ENCODE measurements at places on chromosomes 2 and 18.
A peak's percentile ranks its signal among the peaks of the same experiment; 100 is the strongest.

GRCh38 chr2:85539361-85540132 lies 579 bp downstream of the MAT2A start:
- peak; percentile 46 for DNase-seq

GRCh38 chr2:10890706-10891270 lies 20.9 kb upstream of the KCNF1 start:
- no peak for DNase-seq

- no peak for DNase-seq
Observed at GRCh38 chr2:49569176-49569575, 414.9 kb upstream of the FSHR start.

DNA sequence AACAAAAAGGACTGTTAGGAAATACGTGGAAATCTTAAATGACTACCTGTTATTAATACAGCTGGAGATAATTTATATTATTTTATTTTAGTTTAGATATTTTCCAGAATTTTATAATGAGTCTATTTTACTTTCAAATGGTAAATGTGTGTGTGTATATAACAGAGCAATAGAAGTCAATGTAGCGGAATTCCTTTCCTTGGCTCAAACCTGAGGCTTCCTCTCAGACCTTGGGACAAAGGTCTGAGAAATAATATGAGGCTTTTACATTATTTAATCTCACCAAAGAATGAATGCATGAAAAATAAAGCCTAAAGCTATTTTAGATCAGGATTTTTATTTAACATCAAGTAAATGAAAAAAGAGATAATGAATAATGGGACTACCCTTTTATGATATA lies 65.7 kb downstream of the SLC8A1 start:
- DNase-seq: no peak

- DNase-seq: no peak
Observed at GRCh38 chr18:5463390-5463789, 80.4 kb downstream of the EPB41L3 start.

- DNase-seq: no peak
Observed at GRCh38 chr2:44155666-44156446, 12.8 kb upstream of the PPM1B start.

- DNase-seq: no peak
Observed at GRCh38 chr2:238875101-238875470, 27.2 kb downstream of the TWIST2 start.

- DNase-seq: no peak
Observed at GRCh38 chr2:190532581-190532980, 1.9 kb downstream of the NEMP2 start.

GRCh38 chr2:85240055-85240454 lies 87.7 kb downstream of the TGOLN2 start:
- no peak for DNase-seq

DNA sequence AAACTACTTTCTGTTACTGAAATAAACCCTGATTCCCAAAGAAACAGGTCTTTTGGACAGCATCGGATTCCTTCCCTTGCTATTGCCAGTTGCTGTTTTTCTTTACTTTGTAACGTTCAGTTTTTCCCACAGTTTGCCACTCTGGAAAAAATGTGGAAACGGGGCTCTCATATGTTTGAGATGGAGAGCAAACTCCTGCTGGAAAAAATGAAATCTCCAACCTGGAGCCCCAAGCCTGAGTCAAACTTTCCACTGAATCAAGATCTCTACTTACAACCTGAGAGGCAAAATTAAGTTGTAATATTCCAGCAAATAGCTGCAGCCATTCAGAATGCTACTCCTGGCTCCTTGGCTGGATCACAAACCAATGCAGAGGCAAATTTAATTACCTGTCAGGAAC lies 270.7 kb downstream of the SRBD1 start:
- no peak for DNase-seq

- DNase-seq: no peak
Observed at GRCh38 chr2:175154661-175155082, 13.3 kb downstream of the ATF2 start.

GRCh38 chr2:70553334-70553583 lies 367 bp downstream of the TGFA start:
- DNase-seq: peak; percentile 15

- no peak for DNase-seq
Observed at GRCh38 chr2:172095146-172095904, 7.4 kb downstream of the DLX2 start.

GRCh38 chr18:28863396-28863795 lies 686.5 kb upstream of the CDH2 start:
- no peak for DNase-seq

DNA sequence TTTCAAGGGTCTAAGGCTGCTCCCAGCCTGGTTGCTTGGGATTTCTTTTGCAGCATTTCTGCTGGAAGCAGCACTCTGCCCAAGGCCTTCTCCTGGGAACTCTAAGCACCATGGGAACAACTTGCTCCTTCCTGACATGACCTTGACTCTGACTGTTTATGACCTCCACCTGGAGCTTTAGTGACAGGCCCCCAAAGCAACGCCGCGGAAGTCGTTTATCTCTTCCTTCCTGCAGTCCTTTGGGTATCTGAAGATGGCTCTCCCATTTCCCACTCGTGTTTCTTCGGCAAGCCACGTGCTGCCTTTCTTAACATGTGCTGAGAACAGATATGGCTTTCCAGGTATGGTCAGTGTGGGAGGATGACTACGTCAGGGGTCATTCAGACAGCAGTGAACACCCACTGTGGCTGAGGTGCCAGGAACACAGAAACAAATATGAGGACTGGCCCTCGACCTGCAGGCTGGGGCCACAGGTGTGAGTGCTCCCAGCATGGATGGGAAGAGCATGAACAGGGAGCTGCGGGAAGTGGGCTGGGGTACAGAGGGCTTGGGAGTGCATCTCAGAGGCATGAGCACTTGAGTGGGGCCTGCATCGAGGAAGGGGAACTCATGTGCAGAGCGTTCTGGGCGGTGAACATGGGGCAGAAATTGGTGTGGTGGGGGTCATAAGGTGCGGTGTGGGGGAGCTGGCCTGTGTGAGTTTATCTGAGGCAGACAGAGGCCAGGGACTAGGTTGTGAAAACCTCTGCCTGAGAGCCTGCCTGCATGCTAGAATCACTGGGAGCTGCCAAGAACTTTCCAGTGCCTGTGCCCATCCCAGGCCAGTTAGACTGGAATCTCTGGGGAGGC lies 140.5 kb downstream of the TSN start:
- no peak for DNase-seq

DNA sequence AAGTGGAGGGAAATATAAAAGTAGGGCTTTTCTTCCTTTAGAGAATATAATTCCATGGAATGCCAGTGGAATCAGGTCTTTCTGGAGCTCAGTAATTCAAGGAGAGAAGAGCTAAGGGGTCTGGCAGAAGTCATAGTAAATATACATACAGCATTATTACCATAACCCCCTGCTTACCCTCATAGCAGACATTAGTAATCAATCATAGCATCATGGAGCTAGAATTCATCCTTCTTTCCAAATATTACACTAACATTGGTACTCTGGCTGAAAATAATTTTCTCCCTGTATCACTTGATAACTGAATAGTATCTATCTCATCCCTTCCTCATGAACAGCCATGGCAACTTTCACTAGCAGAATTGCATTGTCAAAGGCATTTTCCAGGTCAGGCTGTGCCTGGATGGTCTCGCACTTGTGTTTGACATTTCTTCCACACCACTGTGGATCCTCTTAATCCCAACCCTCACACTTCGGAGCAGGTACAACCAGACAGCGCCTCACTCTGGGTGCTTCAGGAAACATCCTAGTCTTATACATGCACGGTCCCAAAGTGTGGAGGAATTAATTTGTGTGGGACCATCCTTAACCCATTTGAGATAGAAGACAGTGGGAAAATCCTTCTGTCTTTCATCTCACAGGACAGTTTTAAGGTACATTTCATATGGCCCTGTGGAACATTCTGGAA lies 84.2 kb upstream of the SEC11C start:
- no peak for DNase-seq

DNA sequence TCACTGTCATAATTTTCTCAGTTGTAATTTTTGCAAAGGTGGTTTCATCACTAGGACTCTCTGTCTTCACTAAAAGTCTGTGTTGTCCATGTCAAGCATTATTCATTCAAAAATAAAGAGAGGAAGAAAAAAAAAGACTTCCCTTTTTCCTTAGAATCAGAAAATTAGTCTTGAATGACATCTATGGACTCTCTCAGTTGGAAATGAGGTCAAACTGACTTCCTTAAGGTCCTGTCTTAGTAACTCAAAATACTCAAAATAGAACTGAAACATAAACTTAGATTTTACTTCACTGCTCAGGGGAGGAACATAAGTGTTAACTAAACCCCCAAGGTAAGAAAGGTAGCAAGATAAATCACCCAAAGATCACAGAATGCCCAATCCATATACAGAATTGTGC lies 2.2 kb upstream of the ZNF407 start:
- DNase-seq: no peak

DNA sequence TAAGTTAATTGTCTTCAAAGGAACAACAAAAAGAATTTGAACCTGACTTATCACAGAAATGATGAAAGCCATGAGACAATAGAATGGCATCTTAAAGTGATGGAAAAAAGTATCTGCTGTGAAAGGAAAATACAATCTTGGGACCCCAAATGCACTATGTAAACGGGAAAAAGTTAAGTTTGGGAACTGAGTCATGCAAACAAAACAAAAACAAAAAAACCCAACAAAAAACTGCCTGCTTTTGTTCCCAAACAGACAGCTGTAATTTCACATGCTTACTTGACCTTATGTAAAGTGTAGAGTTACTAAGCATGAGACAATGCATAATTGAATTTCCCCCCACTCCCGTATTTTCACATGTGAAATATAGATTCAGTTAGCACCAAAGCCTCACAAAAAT lies 122.1 kb upstream of the RBMS1 start:
- no peak for DNase-seq

- no peak for DNase-seq
Observed at GRCh38 chr2:31221544-31221943, 4.2 kb upstream of the CAPN14 start.

DNA sequence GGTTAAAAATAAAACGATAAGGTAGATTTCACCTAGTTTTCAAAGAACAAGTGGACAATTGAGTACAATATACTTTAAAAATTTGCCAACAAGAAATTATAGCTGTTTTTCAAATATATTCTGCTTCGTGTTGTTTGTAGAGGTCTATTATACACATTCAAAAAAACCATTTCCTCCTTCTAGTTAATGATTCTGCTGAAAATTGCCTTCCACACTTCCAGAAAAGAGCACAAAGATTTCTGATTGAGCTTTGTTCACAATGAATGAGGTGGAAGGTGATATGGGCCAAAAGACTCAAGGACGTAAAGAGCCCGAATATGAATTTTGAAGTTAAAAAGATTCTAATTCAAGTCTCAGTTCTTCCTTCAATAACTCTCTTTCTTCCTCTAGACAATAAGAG lies 277.0 kb upstream of the SESTD1 start:
- no peak for DNase-seq

DNA sequence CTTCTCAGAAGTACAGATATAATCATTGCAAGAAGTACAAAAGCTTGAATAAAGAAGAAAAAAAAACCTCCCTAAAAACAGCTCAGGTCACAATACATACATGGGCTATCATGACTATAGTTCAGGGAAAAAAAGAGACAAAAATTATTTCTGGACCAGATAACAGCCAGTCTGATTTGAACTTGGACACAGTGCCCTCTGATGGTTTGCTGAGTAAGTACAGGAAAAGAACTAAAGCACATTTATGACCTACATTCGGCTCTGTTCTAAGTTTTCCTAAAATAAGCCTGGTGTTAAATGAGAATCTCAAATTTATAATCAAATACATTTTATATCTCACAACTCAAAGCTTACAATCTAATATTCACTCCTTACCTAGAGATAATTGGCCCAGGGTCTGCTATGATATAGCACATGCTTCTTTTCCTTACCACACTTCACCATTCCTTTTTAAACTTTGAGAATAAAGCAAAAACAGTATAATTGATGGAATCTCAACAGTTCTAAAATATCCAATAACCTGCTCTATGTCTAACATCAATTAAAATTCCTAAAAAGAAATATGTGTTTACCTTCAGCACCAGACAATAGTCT lies 81.1 kb downstream of the RAPH1 start:
- no peak for DNase-seq

DNA sequence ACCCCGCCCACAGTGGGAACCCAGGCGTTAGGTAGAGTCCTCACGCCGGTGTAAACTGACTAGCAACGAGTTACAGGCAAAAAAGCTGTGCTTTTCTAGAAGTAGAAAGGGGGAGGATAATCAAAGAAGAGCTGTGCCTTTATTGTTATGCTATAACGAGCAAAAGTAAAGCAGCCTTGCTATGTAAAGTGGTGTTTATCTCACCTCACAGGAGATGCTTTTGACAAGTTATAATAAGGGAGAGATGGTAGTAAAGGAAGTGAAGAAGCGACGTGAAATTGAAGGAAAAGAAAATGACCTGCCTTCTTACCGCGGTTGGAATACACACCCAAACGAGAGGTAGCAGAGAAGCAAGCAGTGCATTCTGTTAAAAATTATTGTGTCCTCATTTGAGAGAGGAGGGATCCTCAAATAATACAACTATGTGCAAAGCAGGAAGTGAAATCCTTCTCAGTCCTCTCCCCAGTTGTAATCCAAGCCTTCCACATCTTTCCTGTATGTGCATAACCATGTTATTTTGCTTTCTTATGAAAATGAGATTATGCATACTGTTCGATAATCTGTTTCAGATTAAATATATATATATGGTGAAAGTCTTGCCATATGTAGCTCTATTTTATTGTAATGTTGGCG lies 962 bp downstream of the TANK start:
- peak; percentile 30 for DNase-seq

DNA sequence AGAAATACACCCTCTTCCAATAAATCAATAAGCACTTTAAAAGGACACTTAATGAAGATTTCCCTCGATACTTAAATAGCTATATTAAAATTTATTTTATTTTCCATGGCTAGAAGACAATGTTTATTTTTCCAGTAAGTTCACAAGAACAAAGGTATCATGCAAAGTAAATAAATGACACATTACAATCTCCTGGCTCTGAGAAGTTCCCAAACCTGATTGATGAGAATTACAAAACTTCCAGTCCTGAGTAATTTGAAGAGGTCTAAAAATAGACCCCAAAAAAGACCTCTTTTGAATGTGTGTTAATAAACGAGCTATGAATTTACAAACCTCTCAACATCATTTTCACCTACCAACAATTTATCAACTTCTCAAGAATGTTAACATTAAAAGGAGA lies 1.5 kb upstream of the PEX13 start:
- no peak for DNase-seq

- no peak for DNase-seq
Observed at GRCh38 chr18:58966005-58966677, 101.5 kb downstream of the ZNF532 start.

DNA sequence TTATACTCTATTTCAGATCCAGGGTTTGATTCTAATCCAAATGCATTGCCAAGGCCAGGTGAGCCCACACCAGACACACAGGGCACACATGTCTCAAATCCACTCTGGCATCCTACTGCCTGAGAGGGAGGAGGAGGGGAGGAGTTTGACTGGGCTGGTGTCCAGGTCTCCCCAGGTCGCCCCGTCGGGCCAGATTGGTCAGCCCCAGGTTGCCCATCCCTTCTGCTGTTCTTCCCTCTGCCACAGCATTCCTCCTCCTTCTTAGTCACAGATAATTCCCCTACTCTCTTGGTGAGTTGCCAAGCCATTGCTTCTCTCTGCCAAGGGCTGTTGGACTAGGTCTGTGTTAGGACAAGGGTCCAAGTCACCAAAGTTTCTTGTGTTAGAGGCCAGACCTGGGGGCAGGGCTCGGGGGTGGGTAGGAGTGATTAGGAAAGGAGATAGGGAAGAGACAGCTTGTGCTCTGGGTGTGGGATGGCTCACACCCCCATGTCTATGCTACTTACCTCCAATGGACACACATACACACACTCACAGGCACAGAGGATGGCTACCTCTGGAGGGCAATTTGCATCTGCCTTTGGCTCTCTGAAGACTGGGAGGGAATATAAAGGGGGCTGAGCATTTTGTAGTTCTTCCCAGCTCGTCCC lies 2.5 kb upstream of the EGR4 start:
- no peak for DNase-seq

- DNase-seq: no peak
Observed at GRCh38 chr18:56139792-56140254, 498.6 kb downstream of the TXNL1 start.
